ENCODE measurements at places on chromosomes 3 and 15. TPM values are rescaled to one million over a fixed set of nuclear protein-coding genes. Genes with fewer than 3 reads are reported as not detected.

The SOX2 gene
- total RNA-seq, result not detected

The MYO5C gene
- total RNA-seq, result not detected

The MKRN3 gene
- total RNA-seq, result not detected

DNA sequence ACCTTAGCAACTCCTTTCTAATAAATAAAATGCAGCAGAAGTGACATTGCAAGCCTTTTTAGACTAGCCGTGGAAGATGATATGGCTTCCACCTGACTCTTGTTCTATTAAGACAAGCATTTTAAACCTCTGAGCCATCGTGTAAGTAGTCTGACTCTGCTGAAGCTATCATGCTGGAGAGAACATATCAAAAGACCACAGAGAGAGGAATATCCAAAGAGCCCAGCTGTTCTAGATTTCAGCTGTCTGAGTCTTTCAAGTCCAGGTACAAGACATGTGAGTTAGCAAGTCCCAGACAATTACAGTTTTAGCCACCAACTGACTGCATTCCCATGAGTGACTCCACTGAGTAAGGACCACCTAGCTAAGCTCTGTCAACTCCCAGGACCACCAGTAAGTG is 517.0 kb upstream of the NAALADL2 start:
- H3K27ac ChIP-seq, result no peak overlapping the region
- no peaks in the 10 kb centered on the region for H3K27me3 ChIP-seq
- no peak overlapping the region for H3K4me3 ChIP-seq
- DNase-seq, result no peak
- H3K4me1 ChIP-seq, result peaks cover 28% of the 10 kb centered on the region

DNA sequence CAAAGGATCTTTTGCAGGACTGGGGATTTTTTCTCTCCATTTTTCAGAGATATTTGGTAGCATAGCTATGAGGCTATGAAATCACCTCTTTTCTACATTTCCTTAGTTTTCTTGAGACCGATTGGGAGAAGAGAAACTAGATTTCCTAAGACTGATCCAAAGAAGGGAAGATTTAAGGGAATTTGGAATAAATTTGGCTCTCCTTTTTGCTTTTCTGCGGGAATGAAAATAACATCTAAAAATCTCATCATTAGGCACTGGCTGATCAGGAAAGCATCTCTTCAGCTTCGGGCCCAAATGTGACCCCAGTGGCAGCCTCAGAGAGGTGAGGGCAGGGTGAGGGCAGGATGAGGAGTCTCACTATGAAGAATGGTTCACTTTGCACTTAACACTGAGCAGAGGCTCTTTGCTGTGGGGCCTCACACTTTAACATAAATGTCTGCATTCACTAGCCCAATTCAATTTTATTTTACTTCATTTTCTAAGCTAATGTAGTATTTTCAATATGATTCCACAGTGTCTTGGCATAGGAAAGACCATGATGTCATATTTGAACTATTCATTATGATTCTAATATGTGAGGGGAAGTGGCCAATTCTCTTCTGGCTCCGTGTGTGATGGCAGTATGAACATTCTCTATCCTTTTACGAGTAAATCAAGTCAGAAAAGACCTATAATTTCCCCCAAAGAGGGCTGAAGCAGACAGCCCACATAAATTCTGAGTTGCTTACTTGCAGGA is 193.2 kb downstream of the MEX3B start:
- no peak for DNase-seq
- no peak overlapping the region for H3K27ac ChIP-seq
- H3K27me3 ChIP-seq, result peaks cover 7% of the 10 kb centered on the region
- H3K4me3 ChIP-seq, result no peak overlapping the region

GRCh38 chr3:170725285-170725731 is 139.4 kb upstream of the SLC7A14 start:
- peaks cover 47% of the 10 kb centered on the region for H3K4me1 ChIP-seq
- H3K4me3 ChIP-seq, result peak overlapping the region; percentile 26
- no peak overlapping the region for H3K27ac ChIP-seq

Measured in HFFc6 (cell line).